H9 (cell line): ENCODE measurements at places on chromosomes 5 and 9. TPM values are rescaled to one million over a fixed set of nuclear protein-coding genes. Genes with fewer than 3 reads are reported as not detected.

Gene PRKAA1
- 28.8 and 29.1 TPM in 2 replicates for total RNA-seq

Gene LMAN2
- 105 and 106 TPM in 2 replicates for total RNA-seq

DNA sequence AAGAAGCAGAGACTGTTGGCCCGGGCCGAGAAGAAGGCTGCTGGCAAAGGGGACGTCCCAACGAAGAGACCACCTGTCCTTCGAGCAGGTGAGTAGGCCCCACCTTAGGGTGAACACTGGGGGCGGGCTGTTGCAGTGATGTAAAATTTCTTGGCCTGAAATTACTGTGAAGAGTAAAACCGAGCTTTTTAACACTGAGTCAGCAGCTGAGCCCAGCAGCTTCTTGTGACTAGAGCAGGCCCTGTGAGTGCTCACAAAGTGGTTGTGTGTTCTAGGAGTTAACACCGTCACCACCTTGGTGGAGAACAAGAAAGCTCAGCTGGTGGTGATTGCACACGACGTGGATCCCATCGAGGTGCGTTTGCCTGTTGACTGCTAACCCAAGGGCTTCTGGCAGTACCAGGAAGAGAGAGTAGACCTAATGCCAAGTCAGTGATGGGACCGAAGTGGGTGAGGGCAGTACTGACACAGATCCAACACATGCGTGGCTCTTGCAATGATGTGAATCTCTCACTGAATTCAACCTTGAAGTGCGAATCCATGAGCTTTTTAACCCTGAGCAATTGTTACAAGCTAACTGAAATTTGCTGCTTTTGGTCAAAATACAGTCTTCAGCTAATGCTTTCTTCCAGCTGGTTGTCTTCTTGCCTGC is 2.1 kb downstream of the RPL7A start:
- H3K4me1 ChIP-seq: no peaks in the 10 kb centered on the region; the same call in 1 of the 2 replicates
- peaks cover 66% of the 10 kb centered on the region for H3K36me3 ChIP-seq
- H3K27ac ChIP-seq: no peak overlapping the region
- no peaks in the 10 kb centered on the region for H3K27me3 ChIP-seq
- H3K4me3 ChIP-seq: peak overlapping the region; percentile 99

DNA sequence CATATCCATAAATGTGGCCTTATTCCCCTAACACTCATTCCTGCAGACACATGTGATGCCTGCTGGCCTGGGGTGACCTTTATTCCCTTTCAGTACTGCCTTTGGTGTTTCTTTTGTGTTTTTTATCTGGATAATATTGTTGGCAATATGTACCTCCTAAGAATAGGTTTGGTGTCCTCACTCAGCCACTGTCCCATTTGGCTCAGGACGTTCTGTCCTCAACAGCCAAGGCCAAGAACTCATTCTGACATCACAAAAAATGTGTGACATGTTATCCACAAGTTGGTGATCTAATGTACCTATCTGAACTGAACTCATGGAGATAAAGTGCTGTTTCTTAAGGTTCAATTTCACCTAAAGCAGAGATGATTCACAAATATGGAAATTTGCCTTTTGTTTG is 142.9 kb upstream of the GRAMD2B start:
- no peak for DNase-seq
- H3K27ac ChIP-seq: no peak overlapping the region
- no peaks in the 10 kb centered on the region for H3K27me3 ChIP-seq
- H3K36me3 ChIP-seq: no peaks in the 10 kb centered on the region
- no peak overlapping the region for H3K4me3 ChIP-seq

- DNase-seq: no peak
- no peak overlapping the region for H3K4me3 ChIP-seq
- no peaks in the 10 kb centered on the region for H3K4me1 ChIP-seq
- no peak overlapping the region for H3K27ac ChIP-seq
- no peaks in the 10 kb centered on the region for H3K36me3 ChIP-seq
Measured at GRCh38 chr5:135449644-135450043, 2.5 kb upstream of the DCANP1 start.
